ENCODE measurements at places on chromosomes 3 and 15. TPM values are rescaled to one million over a fixed set of nuclear protein-coding genes. Genes with fewer than 3 reads are reported as not detected.

GRCh38 chr3:101807888-101808287, 28.9 kb downstream of the NXPE3 start:
- no peak for ATAC-seq

GRCh38 chr3:174346571-174346970, 512.6 kb upstream of the NAALADL2 start:
- ATAC-seq: no peak

GRCh38 chr3:53257465-53257864, 1.6 kb upstream of the TKT start:
- ATAC-seq: no peak

DNA sequence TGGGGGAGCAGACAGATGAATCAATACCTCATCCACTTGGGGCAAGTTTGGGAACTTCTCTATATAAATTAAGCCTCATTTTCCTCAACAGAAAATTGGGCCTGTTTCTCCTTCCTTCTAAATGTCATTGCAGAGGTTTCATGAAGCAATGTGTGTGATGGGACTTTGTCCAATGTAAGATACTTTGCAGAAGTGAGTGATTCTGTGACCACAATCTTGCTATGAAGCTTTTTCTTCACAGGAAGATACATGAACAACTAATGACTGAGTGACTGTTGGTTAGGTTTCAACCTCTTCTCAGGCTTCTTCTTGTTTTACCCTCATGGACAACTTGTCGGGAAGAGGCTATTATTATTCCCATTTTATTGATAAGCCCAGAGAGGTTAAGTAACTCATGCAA, 11.0 kb downstream of the TMEM45A start:
- no peak for ATAC-seq

GRCh38 chr3:111278959-111279358, 207.3 kb downstream of the NECTIN3 start:
- ATAC-seq: no peak

DNA sequence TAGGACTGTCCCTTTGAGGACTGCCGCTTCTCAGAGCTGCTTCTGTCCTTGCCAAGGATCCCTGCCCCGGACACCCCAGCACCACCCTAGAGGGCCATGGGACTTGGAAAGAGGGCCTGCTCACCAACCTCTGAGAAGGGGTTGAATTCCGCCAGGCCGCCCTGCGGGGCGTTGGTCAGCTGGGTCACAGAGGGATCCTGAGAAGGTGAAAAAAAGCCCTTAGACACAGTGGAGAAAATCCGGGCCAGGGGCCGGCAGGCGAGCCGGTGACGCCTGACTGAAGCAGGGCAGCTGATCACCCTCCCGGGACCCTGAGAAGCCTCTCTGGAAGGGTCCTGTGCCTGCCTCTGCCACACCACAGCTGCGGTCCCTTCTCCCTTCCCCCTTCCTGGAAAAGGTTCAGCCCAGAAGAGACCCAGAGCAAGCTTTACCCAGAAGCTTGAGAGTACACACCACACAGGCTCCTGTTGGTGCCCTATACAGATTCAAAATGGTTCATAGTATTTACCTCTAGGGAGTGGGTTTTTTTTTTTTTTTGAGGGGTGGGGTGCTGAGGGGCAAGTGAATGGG, 11.6 kb upstream of the ULK3 start:
- no peak for ATAC-seq

DNA sequence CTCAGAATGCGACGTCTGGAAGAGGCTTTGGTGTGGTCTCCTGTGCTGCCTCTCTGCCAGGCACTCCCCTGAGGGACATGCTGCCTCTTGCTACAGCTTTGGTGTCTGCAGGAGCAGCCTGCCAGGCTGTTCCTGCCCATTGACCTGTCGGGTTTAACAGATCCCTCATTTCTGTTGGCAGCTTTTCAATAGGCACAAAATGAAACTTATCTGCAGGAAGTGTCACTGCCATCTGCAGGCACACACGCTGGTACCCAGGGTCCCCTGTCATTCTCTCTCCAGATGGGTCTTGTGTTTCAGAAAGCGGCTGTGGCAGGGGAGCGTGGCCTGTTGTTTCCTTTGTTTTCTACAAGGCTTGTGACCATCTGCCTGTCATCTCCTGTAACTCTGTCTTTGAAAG, 328.3 kb upstream of the CHRM5 start:
- no peak for ATAC-seq

DNA sequence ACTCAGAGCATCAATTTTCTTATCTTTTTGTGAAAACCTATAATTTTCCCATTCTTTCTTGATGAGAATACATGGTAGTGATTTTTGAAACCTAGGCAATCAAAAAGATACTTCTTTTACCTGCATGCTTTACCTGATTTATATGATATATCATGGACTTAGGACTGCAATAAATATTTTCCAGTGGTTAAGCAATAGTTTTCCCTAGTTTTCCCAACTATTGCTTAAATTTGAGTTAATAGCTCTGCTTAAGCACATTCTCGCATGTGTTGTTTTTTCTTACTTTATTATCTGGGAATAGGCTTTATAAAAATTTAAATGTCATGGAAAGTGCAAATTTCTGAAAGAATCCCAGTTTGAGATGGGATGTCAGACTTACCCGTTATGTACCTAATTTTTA, 465.1 kb upstream of the BCHE start:
- ATAC-seq: no peak

GRCh38 chr3:49298511-49298910, 21.5 kb upstream of the C3orf62 start:
- ATAC-seq: no peak

Gene DGKG
- 125 TPM for total RNA-seq

Gene GJD2
- not detected for total RNA-seq

Gene ROBO2
- total RNA-seq: 1.8 TPM

Gene MEX3B
- total RNA-seq: 1.2 TPM

Data from gastroesophageal sphincter (tissue), 4 donors.